Lung (tissue), 17 donors: ENCODE measurements at places on chromosomes 6 and 20.

DNA sequence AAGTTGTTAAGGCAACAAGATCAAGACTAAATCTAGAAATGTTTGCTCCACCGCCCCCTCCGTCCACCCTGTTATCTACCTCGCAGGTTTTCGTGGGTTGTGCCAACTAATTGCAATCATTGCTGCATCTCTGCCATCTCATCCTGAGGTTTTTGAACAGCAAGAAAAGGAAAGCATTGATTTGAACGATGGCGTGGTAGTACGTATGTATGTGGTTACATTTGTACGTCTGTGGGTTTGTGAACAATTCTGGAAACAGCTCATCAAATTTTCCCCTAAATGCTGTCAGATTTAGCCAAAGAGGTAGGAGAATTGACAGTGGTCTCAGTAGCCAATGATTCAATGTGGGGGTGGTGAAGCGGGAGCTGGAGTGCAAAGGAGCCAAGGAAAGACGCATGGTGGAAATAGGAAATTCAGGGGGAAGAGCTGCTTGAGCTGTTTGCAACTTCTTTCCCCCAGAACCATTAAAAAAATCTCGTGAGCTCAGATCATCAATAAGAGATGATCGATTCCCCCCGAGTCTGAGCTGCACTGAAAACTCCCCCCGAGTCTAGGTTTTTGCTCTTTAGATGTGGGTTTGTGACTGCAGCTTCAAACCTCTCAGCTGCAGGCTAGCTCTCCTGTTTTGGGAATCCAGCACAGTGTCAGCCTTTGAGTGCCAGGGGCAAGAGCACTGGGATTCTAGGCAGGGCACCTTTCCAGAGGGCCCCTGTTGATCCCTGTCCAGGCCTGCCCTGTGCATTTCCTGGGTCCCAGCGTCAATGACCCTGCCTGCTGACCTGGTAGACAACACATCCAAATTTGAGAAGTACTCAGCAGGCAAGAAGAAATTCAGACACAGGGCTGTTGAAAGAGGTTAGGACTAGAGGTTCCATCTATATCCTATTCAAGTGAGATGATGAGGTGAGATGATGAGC, 72.6 kb upstream of the LY86 start:
- no peak for DNase-seq

- DNase-seq, result peak; percentile 12
These were observed 1.4 kb downstream of the NRN1 start for GRCh38 chr6:6005051-6006005.

- DNase-seq, result no peak
These were observed 114.2 kb upstream of the PHACTR1 start for GRCh38 chr6:12602342-12602741.

GRCh38 chr6:139231206-139231605, 60.6 kb downstream of the TXLNB start:
- DNase-seq, result no peak

DNA sequence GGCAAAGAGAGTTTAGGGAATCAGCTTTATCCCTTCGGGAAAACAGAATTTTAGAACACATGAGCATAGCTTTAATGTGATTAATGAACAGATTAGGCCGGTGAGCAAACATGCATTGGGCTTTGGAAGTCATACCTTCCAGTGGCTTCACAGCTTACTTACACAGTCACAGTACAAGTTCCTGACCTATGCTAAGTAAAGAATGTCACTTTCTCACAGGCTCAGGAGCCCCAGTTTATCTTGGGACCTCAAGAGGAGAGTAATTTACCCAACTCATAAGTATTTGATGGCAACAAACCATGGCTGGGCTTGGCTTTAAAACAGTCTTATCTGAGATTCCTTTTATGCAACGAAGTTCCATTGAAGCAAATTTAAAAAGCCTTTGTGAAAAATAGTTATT, 195.9 kb downstream of the AKAP7 start:
- peak; percentile 58 for DNase-seq

DNA sequence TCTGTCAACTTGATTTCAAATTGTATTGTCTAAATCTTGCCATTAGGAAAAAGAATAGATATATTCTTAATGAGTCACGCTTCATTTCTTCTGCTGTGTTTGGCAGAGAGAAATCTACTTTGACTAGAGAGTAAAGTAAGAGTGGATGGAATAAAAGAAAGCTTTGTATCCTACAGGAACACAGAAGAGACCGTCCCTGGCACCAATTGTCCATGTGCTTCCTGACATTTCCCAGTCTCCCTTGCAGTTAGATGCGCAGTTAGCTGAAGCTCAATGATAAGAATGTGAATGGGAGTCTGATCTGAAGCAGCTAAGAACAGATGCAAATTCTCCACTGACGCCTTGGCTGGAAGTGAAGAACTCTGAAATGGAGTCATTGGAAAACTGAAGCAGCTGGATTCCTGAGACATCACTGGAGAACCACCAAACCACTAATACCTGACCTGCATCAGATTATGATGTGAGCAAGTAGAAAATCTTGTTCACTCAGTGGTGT, 528.2 kb upstream of the MARCKS start:
- DNase-seq, result peak; percentile 96

GRCh38 chr6:2877057-2877882, 25.8 kb downstream of the SERPINB9 start:
- no peak for DNase-seq

GRCh38 chr6:76441875-76442274, 369.4 kb upstream of the IMPG1 start:
- no peak for DNase-seq

DNA sequence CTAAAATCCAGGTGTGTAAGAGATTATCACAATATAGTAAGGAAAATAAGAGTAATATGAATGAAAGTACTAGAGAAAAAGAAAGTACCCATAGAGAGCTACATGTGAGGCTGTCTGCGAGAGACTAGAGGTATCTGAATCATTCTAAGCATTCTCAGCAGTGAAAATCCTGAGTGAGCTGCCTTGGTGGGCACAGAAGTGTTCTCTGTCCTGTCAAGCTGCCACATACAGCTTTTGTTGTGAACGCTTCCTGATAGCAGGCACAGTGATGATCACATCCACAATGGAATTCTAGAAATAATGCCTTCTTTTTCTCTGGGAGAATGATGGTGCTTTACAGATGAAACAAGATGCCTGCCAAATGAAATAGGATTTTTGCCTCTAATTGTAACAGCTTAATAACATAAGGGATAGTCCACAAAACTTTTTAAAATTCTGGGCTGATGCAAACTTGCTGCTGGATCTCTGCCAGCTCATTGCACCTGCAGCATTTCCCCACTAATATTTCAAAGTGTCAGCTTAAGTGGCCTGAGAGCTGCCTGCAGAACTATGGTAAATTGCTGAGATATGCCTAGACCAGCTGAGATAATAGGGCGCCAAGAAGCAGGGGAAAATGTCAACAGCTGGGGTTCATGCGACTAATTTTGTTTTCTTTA, 620.5 kb downstream of the DOK5 start:
- no peak for DNase-seq

DNA sequence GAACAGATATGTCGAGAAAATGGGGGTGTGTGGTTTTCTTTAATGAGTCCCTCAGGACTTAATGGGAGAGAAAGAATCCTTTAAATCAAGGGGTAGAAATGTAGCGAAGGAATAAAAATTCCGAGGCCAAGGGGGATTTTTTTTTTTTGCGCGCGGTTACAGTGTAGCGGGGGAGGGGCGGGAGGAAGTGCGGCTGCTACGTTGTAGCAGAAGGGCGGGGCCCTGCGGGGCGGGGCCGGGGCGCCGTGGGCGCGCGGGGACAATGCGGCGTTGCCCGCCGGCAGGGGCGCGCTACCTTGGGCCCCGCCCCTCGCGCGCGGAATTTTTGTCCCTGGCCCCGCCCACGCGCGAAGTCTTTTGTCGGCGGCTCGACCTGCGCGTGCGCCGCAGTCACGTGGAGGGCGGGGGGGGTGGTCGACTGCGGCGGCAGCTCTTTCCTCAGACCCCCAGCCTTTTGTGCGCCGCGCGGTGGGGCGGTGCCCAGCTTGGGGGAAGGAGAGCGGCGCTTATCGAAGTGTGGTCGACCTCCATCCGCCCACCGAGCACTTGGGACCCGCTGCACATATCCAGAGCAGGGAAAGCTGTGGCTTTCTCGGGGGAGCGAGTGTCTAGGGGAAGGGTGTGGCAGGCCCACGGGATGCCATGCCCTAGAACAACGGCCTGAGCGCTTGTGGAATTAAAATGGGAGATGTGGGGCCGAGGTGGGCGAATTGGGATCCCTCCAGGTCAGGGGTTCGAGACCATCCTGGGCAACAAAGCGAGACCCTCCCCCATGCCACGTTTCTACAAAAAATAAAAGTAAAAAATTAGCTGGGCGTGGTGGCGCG, 1.3 kb downstream of the TUBB start:
- peak; percentile 94 for DNase-seq

- no peak for DNase-seq
These were observed 76.6 kb upstream of the HSF2 start for GRCh38 chr6:122322824-122323223.

GRCh38 chr6:11600251-11600650, 62.7 kb downstream of the TMEM170B start:
- no peak for DNase-seq

DNA sequence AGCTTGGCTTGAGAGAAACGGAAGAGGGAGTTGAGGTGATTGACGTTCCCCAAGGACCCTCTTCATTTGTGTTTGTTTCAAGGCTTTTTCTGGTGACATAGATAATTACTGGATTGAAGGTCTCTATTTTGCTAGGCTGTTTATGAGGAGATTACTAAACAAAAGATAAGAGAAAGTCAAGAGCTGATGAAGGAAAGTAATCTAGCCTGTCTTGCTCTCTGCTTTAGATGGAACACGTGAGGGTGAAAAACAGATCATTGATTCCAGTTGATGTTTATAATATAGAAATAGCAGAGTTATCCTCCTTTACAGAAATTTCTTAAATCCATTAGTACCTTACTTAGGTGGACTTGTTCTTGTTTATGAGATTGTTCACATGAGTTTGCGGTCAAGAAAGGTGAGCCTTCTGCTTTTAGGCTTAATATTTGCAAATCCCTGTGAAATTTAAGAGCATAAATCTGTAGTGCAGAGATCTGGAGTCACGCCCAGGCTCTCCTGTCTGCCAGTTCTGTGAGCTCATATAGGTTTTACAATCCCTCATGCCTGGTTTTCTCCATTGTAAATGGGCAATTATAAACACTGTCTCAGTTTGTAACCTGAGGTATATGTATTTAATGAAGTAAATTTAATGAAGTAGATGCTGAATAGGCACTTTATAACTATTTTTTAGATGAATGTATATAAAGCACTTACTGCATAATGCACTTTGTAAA, 272.8 kb downstream of the NKAIN2 start:
- DNase-seq, result peak; percentile 36

- peak; percentile 33 for DNase-seq
These were observed 82.3 kb downstream of the GMPR start for GRCh38 chr6:16320533-16321340.

DNA sequence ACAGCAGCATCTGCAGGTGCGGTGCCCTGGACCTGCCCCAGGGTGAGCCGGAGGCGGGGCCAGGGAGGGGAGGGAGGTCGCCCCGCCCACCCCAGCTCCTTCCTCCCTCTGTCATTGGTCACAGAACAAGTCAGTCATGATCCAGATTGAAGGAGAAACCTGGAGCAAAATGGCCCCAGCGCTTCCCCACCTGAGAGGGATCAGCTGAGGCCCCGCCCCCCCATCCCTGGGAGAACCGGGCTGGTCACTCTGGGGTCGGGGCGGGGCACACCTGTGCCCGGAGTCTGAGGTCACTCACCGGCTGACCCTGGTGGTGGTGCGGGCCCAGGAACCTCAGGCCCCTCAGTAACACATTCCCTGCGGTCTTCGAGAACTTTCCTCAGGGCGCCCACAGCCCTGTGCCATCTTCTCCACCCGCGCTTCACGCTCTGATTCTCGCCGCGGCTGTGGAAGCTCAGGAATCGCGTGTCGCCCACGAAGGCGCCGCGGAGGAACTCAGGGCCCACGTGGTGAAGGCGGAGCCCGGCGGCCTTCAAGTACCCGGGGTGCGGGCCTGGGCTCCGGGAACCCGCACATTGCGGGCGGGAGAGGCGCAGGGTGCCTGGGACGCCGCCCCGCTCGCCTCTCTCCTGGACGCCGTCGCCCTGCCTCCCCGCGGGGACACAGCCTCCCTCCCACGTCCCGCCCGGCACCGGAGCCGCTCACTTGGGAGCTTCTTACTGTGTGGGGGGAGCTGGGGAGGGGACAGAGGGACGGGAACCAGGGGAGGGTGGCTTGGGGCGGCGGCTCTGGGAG, 36.4 kb upstream of the HLA-C start:
- DNase-seq, result no peak

DNA sequence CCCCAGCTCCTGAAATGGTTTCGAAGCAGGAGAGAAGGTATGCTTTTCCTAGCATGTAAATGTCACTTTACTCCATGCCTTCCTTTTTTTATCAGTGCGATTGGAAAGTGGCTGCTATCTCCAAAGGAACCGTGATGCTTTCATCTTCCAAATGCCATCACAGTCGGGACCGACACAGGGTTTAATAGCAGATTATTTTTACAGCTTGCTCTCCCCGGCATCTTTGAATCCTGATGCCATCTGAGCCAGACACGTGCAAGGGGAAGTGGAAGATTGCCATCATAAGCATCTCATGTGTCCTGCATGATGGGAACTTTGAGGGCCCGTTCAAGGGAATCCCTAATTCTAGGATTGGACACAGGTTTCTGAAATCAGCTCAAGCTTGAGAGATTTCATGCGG, 253.4 kb upstream of the KCNG1 start:
- DNase-seq, result no peak

- peak; percentile 86 for DNase-seq
These were observed 280.3 kb upstream of the SYNCRIP start for GRCh38 chr6:85923013-85923430.

- DNase-seq, result no peak
These were observed 20.1 kb downstream of the ECT2L start for GRCh38 chr6:138815797-138816528.

DNA sequence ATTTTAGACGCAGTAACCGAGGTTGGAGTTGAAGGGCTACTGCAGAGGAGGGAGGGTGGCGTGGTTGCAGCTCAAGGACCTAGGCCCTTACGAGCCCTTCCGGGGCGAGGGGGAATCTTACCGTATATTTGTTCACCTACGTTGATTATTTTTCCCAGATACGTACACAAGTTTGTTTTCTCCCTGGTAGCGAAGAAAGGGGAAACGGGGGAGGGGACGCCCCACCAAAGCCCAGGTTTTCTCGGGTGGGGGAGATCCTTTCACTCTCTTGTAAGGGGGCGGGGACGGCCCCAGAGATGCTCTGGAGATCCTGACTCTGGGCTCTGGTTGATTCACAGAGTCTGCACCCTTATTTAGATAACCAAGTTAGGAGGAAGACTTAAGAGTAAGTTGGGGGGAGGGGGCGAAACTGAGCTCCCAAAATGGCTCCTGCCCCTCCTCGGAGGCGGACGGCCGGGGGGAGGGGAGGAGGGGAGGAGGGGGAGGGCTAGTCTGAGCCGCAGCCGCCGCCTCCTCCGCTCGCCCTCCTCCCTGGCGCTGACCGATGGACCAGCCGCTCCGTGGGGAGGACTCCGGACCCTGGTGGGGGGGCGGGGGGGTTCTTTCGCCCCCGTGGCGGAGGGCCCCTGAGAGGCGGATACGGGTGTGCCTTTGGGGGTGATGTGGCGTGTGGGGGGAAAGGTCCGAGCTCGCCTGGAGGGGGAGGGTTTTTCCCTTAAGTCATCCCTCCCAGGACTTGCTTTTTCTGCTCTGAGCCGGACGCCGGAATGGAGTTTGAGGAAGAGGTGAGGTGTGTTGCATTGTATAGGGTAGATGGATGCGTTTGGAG, 2.2 kb downstream of the BRD2 start:
- peak; percentile 96 for DNase-seq
